ENCODE measurements at places on chromosomes 1 and 21.
A peak's percentile ranks its signal among the peaks of the same experiment; 100 is the strongest.

DNA sequence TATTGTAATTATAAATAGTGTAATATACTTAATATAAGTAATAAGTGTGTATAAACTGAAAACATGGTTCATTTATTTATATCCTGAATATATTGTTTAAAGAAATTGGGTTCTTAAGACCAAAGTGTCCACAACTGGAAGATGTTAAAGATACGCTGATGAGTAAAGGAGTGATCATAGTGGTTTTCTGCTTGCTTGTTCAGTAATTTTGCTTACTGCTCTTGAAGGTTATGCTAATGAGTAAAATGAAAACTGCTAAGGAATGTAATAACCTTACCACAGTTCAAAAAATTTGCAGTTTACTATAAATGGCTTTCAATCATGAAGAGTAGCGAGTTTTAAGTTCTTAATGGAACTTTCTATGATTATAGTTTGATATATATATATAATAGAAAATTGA lies 22.0 kb downstream of the DONSON start:
- no peak for DNase-seq

DNA sequence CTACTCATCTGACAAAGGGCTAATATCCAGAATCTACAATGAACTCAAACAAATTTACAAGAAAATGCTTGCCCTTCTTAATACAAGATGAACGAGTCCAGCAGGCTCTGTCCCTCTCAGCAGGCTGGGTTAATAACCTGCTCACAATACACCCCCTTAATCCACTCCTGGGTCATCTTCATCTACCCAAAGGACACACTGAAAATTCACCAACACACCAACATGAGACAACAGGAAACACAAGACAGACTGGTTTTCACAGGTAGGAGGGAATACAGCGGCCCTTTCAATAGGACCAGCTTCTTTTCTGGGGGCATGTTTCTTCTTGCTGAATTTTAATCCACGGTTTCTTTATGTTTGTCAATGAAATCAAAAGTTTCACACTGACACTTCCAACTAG lies 44.6 kb downstream of the SUSD4 start:
- no peak for DNase-seq

GRCh38 chr1:116770625-116771024 lies 16.4 kb downstream of the CD2 start:
- DNase-seq: no peak

- DNase-seq: no peak
Measured at GRCh38 chr1:226111098-226111882, 48.8 kb downstream of the H3-3A start.

DNA sequence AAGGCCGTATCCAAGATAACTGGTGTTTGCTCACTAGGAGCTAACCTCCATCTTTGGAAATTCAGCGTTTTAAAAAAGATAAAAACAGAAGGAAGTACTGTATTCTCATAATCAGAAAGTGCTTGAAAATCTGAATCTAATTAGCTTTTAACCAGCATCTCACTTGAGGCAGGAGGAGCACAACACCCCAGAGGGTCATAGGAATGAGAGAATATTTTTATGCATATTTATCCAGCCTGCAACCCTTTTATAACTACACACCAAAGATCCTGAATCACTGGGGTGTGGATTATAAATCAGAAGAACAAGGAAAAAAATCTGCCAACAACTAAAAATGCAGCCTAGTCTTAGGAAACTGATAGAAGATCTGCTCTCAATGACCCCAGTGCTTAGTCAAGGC lies 68.0 kb upstream of the PTCH2 start:
- no peak for DNase-seq

DNA sequence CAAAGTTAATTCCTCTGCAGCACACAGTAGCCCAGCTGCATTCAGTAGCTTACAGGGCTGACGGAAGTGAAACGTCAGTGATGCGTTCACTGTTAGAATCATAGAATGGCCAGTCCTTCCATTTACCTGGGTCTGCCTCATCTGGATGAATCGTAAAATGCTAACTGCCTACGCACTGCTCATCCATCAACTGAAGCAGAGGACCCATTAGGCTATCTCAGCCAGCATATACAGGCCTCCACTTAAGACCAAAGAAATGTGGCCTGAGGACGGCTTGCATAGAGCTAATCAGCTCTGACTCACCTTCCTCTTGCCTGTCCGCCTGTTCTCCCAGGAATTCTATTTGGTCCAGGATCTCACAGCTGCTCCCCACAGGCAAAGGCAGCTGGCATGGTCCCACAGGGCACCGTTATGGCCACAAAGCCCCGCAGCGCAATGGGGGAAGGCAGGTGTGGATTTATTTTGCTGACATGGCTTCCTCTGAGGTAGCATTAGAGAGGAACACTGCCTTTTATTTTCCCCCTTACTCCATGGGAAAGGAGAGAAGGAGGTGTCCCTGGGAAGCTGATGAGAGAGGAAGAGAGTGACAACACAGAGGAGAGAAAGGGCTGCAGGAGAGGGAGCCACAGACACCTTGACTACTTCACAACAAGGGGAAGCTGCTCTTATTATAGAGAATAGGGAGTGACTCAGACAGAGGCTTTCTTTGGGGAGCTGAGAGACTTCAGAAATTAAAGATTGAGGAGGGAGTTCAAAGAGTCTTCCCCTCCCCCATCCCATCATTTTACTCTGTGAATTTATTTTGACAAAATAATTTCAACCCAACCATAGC lies 177.6 kb downstream of the HHIPL2 start:
- DNase-seq: no peak

DNA sequence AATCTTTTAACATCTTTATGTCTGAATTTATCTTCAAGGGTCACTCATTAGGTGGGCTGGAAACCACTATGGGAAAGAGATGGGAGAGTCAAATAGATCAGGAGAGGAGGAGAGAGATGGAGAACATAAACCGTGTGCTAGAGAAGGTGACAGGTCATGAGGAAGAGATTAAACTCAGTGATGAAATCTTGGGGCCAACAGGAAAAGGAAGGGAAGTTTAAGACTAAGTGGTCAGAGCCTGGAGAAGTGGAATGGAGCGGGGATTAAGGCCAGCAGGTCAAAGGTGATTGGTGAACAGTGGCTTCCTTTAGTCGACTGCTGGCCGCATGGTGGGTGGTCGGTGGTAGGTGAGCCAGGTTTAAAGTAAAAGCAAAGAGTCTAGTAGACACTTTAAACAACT lies 169.3 kb upstream of the IVNS1ABP start:
- no peak for DNase-seq

DNA sequence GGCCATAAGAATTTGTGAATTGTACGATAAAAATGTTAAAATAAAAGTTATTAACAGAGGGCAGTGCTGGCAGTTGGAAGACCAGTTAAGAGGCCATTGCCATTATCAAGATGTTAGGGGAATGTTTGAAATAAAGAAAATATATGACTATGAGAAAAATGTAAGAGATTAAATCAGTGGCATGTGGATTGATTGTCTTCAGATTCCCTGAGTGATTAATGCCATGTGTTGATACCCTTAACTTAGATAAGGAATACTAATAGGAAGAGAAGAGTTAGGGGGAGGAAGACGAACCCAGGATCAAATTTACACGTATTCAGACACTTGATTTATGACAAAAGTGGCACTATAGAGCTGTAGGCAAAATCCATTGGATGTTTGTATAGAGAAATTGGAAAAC lies 155.8 kb downstream of the PIK3R3 start:
- DNase-seq: no peak

DNA sequence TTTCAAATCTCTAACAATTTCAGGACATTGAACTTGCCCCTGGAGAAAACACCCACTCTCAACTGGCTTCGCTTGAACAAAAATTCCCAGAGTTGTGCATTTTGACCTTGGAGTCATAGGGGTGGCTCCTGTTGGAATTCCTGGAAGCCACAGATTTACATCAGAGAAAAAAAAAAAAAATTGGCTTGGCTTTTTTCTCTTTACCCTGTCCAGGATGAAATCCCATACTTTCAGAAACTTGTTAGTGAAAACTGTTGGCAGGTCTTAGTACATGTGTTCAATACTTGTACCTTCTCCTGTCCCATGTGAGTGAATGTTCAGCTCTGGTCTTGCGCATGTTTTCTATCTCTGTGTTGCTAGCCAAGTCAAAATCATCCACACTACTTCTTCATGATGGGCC lies 228.8 kb downstream of the TGFB2 start:
- no peak for DNase-seq

DNA sequence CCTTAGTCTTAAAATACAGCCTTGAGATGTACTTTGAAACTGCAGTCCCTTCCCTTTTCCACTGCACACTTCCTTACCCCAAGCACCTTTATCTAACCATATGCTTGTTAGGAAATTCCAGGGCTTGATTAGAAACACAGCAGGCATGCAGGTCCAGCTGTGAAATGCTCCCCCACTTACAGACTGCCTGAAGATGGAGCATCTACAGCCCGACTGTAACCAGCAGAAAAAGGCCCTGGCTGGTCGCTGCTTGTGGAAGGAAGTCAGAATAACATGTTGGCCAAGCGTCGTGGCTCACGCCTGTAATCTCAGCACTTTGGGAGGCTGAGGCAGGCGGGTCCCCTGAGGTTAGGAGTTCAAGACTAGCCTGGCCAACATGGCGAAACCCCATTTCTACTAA lies 37.2 kb downstream of the VN1R5 start:
- no peak for DNase-seq

GRCh38 chr1:203649551-203649998 lies 22.9 kb downstream of the ATP2B4 start:
- peak; percentile 40 for DNase-seq

GRCh38 chr1:61012341-61012761 lies 70.0 kb upstream of the NFIA start:
- no peak for DNase-seq

DNA sequence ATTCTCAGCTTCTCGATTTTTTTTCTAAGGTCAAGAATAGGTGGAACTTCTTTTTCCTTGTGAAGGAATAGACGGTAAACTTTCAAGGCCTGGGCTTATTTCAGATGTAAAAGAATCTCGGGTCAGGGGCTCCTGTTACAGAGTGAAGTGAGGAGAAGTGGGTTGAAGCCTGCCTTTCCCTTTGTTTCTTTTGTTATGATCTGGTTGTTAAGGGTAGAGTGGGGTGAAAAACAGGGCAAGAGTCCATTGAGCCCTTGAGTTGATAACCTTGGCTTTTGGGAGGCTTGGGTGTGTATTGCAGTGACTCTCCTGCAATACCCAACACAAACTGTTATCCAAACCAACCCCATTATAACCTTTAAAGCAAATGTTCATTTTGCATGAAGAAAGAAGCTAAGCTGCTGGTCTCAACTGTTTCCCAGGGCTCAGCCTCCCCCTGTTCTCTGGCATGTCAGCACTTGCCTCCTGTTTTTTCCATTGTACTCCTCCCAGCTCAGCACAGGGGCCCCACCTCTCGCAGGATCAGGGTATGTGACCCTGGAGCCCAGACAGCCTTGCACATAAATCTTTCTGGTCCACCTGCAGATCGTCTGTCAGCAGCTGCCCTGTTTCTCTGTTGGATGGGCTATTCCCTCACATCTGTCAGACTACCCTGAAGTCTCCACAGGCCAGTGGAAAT lies 102.4 kb downstream of the CACHD1 start:
- DNase-seq: no peak

GRCh38 chr1:224786533-224787250 lies 142.8 kb upstream of the DNAH14 start:
- no peak for DNase-seq
